ENCODE measurements at places on chromosomes 11 and 22. TPM values are rescaled to one million over a fixed set of nuclear protein-coding genes. Genes with fewer than 3 reads are reported as not detected.

- DNase-seq, result no peak
Measured at GRCh38 chr22:20129747-20130014, 1.9 kb upstream of the ZDHHC8 start.

- no peak for DNase-seq
Measured at GRCh38 chr22:33888821-33889220, 31.5 kb downstream of the LARGE1 start.

DNA sequence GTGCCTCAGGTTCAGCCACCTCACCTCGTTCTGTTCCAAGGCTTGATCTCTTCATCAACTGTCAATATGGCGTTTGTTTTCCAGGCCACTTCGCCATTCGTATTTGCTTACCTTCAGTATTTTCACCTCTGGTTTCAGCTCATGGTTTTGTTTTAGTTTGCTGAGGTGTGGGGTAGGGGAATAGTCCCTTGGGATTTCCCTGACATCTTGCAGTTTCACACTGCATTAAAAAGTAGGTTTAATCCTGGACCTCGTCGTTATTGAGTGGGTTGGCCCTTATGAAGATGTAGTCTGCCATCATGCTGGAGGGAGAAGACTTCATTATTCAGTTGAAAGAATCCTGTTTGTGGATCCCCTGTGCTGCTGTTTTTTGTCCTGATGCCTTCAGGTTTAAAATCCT lies 46.0 kb downstream of the C11orf91 start:
- no peak for DNase-seq

MYO7A gene
- 0.07 TPM for total RNA-seq

TUB gene
- 0.12 TPM for total RNA-seq

Data from activated CD4-positive, alpha-beta T cell treated with anti-CD3 and anti-CD28 coated beads, Interleukin-2, amount 10 ng/mL, durations not matched to agents 7 days and 5 days (primary cell).